BE2C (cell line): ENCODE measurements at places on chromosomes 3 and 15.

GRCh38 chr15:28123408-28124023, 24.4 kb upstream of the OCA2 start:
- DNase-seq = peak; percentile 79

DNA sequence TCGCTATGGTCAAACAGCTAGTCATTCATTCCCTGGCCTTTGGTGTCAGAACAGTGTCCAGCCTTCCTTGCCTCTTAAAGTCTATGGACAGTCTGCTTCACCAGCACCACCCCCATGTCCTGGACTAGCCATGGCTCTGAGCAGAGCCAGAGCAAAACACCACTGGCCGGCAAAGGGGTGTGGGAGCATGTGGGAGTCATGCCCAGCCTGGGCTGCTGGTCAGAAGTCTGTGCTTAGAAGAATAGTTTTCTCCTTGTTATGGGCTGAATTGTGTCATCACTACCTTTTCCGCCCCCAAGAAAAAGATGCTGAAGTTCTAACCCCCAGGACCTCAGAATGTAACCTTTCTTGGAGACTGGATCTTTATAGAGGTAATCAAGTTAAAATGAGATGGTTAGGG, 132.9 kb upstream of the LPP start:
- DNase-seq = no peak

DNA sequence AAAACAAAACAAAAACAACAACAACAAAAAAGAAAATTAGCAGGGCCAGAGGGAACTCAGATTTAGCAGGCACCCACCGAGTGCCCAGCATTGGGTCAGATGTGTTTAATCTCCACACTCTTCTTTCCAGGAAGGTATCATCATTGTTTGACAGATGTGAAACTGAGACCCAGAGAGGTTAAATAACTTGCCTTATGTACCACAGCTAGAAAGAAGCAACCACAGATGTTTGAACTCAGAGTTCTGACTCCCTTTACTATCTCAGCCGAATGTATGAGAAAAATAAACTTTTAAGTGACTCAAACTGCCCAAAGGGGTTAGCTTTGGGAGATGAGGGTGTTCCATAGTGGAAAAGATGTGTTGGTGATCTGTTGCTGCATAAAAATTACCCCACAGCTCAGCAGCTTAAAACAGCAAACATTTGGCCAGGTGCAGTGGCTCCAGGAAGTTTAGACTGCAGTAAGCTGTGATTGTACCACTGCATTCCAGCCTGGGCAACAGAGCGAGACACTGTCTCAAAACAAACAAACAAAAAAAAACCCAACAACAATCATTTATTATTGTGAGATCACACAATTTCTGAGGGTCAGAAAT, 4.5 kb upstream of the RPP25 start:
- DNase-seq = no peak

- no peak for DNase-seq
Observed at GRCh38 chr3:31384117-31384516, 148.6 kb upstream of the STT3B start.

- no peak for DNase-seq
Observed at GRCh38 chr3:18667552-18667951, 242.4 kb upstream of the SATB1 start.

- no peak for DNase-seq
Observed at GRCh38 chr3:30886888-30887287, 7.6 kb downstream of the GADL1 start.

- DNase-seq = no peak
Observed at GRCh38 chr3:4139462-4140140, 163.6 kb upstream of the SETMAR start.

DNA sequence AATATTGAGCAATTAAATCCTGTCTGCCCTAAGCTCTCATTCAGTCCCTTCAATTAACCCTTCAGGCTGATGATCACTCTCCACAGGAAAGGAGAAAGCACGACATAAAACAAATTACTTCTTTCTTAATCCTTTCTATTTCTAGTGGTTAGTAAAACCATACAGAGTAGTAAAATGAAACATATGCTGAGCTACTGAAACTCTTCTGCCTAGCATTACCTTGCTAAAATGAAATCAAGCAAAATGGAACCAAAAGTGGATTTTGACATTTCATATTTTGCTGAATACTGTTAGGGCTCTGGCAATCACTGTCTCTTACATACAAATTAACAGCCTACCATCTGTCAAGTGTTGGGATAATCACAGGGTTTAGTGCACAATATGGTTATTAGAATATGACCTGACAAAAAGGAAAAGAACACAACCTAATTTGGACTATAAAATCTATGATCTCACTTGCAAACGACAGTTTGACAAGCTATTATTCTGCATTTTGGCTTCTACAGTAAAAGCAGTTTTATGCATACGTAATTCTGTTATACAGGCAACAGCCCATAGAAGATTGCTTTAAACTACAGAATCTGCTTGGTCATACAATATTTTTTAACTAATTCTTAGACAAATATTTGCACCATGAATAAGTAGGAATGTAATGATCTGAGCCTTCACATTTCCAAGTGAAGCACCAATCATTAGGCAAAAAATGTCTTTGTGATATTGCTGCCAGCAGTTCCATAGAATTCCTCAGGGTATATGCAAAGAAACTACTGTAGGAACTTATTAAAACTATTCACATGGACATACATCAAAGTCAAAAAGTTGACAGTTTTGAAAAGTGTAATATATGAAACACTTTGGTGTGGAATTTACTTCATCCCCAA, 105.0 kb downstream of the FHIT start:
- DNase-seq = no peak

DNA sequence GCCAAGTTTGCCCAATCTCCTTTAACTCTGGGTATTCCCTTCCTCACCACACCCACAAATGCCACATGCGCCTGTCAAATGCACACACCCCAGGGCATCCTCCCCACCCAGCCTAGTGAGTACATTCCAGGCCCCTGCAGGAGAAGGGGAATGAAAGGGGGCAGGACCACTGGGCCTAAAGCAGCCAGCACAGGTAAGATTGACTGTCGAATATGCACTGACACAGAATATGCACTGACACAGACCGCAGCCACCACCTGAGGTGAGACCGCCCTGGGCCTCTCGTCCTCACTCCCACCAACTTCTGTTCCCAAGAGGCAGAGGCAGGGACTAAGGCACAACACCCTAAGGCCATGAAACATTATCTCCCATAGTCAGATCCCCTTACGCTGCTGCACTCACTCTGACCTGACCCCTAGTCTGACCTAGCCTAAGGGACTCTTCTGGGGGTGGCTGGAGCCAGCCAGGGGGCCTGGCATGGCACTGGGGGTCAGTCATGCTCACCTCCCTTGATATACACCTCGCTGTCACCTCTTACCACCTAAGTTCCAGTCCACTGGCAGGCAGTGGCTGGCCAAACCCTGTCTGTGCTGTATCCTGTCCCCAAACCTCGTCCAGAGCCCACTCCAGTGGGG, 10.8 kb downstream of the AP3B2 start:
- no peak for DNase-seq

DNA sequence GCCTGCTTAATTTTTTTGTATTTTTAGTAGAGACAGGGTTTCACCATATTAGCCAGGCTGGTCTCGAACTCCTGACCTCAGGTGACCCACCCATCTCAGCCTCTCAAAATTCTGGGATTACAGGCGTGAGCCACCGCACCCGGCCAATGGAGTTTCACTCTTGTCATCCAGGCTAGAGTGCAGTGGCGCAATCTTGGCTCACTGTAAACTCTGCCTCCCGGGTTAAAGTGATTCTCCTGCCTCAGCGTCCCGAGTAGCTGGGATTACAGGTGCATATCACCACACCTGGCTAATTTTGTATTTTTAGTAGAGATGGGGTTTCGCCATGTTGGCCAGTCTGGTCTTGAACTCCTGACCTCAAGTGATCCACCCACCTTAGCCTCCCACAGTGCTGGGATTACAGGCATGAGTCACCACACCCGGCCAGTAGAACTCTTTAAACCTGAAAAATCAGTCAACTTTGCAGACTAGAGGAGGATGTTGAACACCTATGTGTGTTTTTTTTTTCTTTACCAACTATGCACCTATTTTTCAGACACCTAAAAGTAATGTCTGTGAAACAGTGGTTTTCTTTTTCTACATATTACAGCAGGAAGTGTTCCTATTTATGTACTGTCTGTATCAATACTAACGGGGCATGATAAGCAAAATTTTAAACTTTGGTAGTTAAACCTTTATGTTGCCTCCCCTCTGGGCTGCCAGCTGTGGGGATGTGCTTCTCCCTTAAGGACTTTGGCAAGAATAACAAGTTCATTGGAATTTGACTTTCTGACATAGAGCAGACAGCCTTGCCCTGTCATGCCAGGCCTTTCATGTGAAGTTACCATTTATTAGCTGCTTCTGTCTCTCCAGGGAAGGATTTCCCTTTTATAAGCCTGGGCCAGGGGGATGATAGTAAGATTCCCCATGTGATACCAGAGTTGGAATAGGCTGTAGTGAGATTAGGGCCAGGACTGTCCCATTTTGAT, 8.1 kb downstream of the ARIH2 start:
- no peak for DNase-seq

- DNase-seq = no peak
Observed at GRCh38 chr3:48930590-48930989, 11.9 kb downstream of the ARIH2 start.

DNA sequence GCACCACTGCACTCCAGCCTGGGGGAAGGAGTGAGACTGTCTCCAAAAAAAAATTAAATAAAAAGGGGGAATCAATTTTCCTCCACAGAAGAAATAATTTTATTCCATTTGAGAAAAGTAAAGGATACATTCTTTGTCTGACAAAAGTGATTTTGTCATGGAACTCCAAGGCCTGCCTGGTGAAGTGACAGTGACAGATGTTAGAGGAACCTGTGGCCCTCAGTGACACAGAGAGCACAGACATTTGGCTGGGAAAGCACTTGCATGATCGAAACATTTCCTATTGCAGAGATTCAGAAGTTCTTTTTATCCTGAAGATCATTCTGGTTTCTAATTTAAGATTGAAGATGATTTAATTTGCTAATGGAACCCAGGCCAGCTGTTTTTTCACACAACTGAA, 5.9 kb downstream of the LYSMD4 start:
- DNase-seq = no peak

DNA sequence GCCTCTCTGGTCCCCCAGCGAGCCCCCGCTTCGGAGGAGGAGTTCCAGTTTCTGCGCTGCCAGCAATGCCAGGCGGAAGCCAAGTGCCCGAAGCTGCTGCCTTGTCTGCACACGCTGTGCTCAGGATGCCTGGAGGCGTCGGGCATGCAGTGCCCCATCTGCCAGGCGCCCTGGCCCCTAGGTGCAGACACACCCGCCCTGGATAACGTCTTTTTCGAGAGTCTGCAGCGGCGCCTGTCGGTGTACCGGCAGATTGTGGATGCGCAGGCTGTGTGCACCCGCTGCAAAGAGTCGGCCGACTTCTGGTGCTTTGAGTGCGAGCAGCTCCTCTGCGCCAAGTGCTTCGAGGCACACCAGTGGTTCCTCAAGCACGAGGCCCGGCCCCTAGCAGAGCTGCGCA, 3.5 kb downstream of the PML start:
- no peak for DNase-seq

DNA sequence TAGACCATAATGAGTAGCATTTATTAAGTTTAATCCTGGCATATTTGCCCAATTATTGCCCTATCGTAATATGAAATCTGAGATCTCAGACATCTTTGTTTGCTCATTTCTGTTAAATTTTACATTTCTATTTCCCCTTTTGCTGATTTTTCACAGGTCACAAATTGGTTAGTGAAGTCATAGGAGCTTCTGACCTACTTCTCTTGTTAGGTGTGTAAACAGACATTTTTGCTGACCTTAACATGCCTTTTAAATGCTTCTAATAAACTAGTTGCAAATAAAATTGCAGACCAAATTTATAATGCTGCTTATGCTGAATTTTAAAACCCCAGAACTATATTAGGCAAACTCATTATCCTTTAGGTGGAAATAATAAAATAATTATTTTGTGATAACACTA, 24.6 kb downstream of the OPA1 start:
- no peak for DNase-seq

GRCh38 chr3:151197981-151198767, 4.8 kb downstream of the GPR171 start:
- no peak for DNase-seq

DNA sequence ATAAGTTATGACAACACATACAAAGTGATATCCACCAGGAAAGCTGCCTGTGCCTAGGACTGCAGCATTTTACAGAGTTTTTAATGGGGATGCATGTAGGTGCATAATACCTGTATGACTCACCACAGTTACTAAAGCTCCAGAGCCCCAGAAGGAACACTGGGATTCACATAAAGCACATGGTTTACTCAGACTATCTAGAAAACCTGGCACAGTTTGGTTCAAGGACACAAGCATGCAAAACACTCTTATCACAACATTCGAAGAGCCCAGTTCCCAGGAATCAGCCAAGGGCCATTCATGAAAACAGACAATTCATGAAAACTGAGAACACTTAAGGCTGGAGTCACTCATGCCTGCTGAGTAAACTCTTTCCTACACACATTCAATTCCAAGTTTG, 261.0 kb downstream of the PYDC2 start:
- no peak for DNase-seq

DNA sequence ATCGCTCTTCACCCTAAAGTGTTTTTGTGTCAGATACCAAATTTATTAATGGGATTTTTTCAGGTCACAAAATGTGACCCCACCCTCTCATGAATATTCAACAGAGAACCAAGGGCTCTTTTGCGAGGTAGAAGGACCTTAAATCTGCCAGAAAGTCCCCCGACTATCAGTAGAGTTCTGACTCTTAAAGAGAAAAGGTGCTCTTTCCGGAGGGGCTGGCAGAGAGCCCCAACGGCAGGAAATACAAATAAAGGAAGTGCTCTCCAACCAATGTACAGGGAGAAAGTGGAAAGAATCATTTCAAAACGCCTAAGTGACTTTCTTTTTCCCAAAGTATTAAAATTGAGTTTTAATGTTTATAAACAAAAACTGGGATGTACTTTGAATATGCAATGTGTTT, 517.2 kb downstream of the FOXP1 start:
- DNase-seq = no peak

DNA sequence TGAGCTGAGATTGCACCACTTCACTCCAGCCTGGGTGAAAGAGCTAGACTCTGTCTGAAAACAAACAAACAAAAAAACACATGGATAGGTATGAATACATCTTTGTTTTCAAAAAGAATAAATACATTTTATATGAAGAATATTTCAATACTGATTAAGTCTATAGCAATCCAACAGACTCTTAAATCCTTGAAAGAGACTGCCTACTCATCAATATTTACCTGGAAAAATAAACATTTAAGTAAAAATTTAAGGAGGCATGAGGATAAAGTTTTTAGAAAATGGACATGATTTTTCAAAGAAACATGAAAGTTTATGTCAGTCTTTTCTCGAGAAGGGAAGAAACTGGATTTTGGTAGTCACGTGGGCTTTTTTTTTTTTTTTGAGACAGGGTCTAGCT, 5.4 kb downstream of the NKIRAS1 start:
- no peak for DNase-seq

DNA sequence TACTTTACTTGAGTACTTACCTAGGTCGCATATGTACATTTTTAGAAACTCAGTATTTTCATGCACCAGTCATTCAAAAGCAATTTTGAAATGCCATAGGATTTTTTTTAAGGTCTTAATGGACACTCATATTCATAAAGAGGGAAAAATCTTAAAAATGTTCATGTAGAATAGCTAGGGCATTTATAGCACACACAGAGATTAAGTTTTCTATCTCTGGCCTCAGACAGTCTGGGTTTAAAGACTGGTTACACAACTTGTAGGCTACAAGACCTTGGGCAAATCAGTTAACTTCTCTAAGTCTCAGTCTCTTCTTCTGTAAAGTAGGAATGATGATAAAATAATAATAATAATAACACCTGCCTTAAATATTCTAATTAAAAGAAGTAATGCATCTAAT, 48.5 kb upstream of the UBP1 start:
- DNase-seq = no peak

GRCh38 chr3:66582721-66583423, 82.0 kb upstream of the LRIG1 start:
- DNase-seq = no peak
